ENCODE measurements at places on chromosomes 7 and 10.

DNA sequence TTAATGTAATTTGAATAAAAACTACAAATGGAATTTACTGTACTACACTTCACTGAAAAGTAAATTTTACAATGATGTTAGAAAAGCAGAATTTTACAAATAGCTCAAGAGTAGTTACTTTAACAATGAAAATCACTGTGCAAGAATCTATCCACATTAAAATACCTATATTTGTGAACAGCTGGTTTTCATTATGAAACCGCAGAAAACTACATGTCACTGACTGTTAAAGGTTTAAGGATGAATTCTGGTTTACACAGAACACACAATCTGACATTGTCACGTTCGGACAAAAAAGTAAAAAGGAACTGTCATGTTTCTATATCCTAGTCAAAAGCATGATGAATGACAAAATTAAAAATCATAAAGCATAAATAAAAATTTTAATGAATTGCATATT lies 415.3 kb upstream of the PRKCQ start:
- DNase-seq: no peak

GRCh38 chr7:28093623-28094232 lies 86.9 kb downstream of the JAZF1 start:
- no peak for DNase-seq

DNA sequence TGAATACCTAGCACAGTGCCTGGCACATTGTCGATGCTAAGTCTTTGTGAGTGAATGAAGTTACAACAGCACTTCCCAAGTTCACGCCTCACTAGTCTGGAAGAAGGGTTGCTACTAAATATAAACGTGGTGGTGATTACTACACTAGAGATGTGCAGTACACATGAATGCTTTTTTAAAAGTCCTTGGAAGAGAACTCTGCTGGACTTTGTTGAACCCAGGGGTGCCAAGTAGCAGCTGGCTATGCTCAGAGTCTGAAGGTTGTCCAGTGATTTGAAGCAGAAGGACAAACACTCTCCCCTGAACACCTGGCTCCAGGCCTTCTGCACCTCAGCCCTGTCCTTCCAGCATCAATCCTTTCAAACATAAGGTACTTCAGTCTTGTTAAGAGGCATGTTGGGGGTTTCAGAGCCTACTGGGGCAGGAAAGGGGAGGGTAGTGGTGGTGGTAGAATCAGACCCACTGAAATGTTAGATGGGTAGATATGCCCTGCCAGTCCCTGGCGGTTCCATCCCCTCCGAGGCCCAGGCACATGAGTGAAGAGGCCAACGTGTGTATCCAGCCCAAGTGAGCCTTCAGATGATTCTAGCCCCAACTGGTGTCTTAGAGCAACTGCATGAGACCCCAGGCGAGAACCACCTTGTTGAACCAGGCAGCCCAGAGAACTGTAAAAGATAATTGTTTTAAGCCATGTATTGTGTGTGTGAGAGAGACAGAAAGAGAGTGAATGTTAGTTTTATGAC lies 94.4 kb downstream of the TAX1BP1 start:
- no peak for DNase-seq

- no peak for DNase-seq
These were observed 182.7 kb downstream of the ELFN1 start for GRCh38 chr7:1852517-1853430.

DNA sequence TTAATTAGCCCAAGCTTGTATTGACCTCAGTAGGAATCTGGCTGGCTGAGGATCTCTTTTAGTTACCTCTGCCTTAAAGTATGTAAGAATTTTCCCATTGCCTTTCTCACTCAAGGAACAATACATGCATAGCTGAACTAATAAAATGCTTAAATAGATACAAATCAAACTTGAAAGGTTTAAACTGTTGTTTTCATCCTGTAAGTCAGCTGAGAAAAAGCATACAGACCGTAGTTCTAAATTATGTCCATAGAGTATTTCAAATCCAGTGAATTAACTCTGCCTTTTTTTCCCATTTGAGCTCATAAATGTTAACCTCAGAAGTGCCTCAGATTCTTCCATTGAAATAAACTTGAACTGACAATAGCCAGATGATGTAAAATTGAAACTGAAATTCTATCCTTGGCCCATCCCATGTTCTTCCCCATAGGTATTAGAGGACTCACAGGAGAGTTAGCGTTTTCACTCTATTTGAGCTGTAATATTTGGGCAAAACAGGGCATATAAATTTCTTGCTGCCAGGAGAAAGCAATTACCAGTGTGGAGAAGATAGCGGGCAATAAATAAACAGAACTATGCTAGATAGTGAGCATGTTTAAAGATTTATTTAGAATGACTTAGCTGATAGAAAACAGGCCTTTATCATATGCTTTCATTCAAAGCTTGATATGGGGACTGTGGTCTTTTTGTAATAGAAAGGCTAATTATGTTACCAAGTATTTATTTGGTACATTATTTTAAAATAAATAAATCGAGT lies 163.7 kb downstream of the WNT2 start:
- DNase-seq: no peak

GRCh38 chr10:61663466-61663865 lies 737 bp downstream of the CABCOCO1 start:
- DNase-seq: no peak

DNA sequence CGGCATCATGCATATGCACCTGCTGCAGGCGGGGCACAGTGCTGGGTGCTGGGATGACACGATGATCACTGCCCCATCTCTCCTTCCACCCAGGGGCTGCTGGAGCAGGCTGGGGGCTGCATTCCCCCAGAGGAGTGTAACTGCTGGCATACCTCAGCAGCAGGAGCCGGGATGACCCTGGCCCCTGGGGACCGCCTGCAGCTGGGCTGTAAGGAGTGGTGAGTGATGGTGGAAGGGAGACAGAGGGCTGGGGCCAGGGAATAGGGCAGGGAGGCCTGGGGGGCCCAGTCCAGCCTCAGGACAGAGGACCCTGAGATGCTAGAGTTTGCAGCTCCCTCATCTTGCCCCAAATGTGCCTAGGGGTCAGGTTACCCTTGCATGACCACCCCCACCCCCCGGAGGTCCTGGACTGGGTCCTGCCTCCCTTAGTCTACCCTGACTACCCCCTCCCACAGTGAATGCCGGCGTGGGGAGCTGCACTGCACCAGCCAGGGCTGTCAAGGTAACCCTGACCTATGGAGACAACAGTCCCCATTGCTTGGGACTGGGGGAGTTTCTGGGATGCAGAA lies 14.5 kb upstream of the ZNF862 start:
- DNase-seq: no peak

DNA sequence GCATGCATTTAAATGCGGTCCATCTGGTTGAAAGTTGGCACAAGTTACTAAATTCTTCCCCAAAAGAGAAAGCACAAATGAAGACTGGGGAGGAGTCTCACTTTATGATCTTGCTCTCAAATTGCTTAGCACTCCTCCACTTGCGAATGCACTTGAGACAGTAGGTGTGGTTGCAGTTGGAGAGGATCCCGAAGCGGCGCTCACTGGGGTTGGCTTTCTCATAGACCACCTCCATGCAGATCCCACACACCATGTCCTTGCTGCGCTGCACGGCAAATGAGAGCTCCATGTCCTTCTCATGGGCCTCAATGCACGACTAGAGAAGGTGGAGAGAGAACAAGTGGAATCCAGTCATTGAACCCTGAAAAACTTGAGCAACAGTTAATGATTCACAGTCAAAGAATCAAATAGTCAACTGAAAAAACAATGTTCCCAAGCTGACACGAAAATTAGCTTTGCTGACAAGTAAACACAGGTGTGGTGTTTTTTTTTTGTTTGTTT lies 22.7 kb downstream of the MKRN1 start:
- no peak for DNase-seq

- DNase-seq: peak; percentile 12
These were observed 19.5 kb upstream of the GNA12 start for GRCh38 chr7:2863461-2864066.

DNA sequence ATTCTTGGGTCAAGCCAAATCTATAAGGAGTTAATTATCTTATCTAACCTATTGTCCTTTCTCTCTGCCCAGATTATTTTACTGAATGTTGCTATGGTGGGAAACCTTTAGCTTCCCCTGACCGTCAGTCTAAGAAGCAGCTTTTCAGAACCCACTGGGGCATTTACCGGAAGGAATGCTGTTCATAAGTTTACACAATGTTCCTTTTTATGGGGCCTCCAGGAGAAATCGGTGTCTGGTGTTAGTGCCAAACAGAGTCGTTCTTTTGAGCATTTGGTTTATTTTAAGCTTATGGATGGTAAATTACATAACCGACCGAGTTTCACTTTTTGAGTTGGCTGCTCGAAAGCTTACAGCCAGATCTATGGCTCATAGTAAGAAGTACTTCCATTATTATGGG lies 111.9 kb downstream of the CACNB2 start:
- DNase-seq: no peak

- peak; percentile 5 for DNase-seq
These were observed 14.3 kb downstream of the CPA1 start for GRCh38 chr7:130394421-130395195.

- no peak for DNase-seq
These were observed 89.4 kb upstream of the C1QL3 start for GRCh38 chr10:16611037-16611436.

DNA sequence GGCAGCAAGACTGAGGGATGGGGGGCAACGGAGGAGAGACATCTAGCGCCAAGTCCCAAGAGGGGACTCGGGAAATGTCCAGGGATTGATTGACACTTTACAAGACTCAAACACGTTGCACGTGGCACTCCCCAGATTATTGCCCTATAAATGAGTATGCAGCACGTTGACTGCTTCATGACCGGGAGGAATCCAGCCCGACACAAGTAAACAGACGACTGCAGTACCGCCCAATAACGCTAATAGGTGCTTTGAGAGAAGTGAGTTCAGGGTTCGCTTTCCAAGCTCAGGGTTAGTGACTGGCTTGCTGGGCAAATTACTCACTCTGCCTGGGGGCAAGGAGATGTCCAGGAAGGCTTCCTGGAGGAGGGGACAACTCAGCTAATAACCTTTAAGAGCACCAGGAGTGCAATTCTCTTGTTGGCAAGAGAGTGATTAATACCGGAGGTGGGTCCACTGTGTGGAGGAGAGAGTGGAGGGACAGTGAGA lies 73.3 kb upstream of the MYL10 start:
- DNase-seq: no peak

DNA sequence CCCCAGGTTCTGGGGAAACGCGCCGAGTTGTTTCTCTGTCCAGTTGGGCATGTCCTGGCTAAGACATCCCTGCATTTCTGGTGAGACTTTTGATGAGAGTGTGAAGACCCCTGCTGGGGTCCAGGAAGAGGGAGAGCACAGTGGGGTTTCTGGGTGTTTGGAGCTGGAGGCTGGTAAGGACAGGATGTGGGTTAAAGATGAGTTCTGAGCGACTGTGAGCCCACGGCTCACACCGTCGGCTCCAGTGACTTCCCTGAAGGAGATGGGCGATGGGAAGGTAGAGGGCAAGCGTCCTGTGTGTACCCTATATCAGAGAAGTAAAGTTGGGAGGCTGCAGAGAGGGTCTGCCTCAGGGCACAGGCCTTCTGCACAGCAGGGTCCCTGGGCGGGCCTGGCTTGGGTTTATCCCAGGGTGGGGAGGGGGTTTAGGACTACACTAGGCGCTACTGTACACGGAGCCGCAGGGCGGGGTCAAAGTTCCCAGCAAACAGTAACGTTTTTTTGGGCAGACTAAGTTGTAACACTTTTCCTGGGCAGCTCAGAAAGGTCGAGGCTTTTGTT lies 3.6 kb downstream of the EMX2 start:
- DNase-seq: no peak

DNA sequence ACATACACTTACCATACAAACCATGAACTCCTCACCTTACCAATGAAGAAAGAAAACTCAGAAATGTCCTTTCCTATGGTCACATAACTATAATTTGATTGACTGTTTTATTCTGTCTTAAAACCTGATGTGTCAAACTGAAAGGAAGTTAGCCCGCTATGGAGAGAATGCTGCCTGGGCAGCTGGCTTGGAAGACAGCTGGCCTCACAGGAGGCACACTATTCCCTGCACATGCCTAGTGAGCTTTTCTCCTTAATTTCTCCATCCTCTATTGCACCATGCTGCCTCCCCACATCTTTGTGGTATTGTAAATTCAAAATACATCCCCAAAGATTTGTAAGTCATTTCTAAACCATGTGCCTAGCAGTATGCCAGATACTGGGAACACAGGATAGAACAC lies 163.3 kb downstream of the STK31 start:
- no peak for DNase-seq

- DNase-seq: no peak
These were observed 58.9 kb downstream of the LRGUK start for GRCh38 chr7:134186027-134186426.
